ENCODE measurements at places on chromosomes 1 and 21.

DNA sequence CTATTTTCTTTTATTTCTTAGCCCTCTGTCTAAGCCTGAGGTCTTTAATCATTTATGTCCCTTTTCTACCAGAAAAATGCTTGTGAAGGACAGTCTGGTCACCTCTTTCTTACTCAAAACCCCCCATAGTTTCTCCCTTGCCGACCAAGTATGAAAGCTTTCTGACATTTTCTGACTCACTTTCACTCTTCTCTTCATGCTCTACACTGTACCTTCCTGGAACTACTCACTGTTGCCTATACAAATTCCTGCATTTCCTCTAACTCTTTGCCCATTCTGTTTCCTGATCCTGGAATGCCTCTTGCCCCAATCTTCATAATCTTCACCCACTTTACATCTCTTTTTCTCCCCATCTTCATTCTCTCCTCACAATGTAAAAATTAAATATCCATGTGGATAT lies 380.0 kb downstream of the HHIPL2 start:
- DNase-seq: no peak

DNA sequence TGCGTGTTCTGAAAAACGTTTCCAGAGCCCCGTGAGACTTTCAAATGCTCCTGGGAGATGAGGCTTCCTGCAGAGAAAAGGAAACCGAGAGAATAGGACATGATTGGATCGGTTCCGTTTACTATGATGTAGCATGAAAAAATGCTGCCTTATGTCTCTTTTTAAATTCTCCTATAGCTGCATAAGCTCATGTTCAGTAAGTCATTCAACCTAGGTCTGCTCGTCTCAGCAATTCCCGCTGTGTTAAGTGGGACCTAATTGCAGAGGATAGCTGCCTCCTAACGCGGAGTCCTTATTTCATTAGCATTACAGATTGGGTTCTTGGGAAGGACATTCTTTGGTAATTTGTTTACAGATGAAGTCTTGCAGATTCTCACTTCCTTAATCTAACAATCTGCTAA lies 165.3 kb downstream of the GALNT2 start:
- DNase-seq: no peak

- no peak for DNase-seq
Measured at GRCh38 chr1:56149761-56150160, 429.6 kb downstream of the PLPP3 start.

DNA sequence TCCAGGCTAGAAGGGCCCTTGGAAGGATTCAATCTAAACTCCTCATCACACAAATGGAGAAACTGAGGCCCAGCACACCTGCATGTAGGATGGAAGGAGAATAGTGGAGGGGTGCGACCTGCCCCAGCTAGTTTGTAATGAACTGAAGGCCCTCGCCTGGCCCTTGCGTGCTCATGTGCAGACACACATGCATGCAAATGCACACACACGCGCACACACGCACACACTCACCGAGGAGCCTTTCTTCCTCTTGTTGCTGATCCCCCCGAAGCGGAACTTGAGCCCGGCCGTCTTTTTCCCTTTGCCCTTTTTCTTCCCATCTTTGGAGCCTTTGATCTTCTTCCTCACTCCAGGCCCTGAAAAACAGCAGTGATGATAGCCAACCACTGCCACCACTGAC lies 27.9 kb downstream of the CHD5 start:
- DNase-seq: no peak

DNA sequence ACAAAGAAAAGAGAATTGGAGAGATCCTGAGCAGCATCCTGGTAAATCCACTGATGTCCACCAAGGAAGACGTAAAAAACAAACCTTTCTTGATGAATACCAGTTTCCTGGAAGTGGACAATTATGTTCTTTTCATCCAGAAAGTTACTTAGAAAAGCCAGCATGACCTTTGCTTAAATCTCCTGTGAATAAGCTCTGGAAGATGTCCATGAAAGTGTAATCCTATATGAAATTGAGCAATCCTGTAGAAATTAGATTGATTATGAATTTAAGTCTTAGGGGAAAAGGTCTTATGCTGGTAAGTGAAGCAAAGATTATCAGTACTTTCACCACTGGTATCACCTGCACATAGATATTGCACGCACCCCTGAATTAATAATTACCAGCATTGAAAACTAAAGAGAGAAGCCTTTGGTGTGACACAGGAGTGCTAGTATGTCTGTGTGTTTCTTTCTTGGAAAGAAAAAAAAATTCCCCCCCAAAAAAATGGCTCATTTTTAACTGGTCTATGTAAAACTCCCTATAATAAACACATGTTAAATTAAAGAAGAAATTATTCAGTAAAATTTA lies 164.5 kb upstream of the LHX8 start:
- no peak for DNase-seq

DNA sequence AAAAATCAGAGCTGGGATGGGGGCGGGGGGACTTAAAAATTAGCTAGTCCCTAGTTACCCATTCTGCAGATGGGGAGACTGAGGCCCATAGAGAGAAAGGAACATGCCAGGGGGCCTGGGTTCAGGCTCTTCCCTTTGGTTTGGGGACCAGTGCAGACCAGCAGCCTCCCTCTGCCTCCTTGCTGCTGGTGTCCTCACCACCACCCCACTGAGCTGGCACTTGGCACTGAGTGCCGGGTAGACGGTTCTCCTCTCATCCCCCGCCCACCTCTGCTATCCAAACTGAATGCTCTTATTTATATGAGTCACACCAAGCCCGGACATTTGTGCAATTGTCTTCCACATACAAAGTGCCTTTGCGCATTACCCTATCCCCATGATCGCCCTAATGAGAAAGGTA lies 39.2 kb downstream of the CAMK2N1 start:
- peak; percentile 13 for DNase-seq

DNA sequence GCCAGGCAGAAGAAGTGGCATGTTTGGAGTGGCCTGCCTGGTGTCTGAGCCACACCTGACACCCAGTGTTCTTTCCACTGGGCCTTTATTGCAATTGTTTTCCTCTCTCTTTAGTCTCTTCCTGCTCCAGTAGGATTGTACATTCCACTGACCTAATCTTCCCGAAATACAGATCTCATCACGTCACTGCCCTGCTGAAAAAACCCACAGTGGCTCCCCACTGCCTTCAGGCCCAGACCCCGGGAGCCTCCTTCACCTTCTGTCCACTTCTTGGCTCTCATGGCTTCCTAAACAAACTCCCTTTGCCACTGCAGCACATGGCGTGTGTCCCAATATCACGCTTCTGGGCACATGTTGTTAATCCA lies 25.3 kb upstream of the ATP5PO start:
- DNase-seq: no peak

GRCh38 chr1:115706587-115707425 lies 61.7 kb downstream of the CASQ2 start:
- DNase-seq: no peak

GRCh38 chr21:36551731-36552433 lies 72.0 kb upstream of the CLDN14 start:
- no peak for DNase-seq

DNA sequence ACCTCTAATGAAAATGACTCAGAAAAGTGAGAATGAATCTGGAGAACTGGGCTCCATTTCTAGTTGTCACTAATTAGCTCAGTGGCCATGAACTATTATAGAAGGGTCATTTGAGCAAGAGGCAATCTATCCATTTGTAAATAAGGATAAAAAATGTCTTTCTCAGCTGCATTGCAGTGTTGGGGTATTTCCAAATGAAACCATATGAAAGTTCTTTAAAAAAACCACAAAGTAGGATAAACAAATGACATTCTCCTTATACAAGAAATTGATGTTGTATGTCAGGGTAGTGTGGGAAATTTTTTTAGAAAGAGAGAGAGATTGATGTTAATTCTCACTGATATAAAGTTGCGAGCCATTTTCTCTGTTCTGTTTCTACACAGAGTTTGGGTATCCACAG lies 26.0 kb downstream of the FMO3 start:
- no peak for DNase-seq

- DNase-seq: no peak
Measured at GRCh38 chr1:50123071-50123470, 14.4 kb downstream of the ELAVL4 start.

GRCh38 chr21:45637883-45638282 lies 5.6 kb upstream of the PCBP3 start:
- DNase-seq: peak; percentile 57

- DNase-seq: no peak
Measured at GRCh38 chr1:202642619-202643291, 67.5 kb downstream of the SYT2 start.

DNA sequence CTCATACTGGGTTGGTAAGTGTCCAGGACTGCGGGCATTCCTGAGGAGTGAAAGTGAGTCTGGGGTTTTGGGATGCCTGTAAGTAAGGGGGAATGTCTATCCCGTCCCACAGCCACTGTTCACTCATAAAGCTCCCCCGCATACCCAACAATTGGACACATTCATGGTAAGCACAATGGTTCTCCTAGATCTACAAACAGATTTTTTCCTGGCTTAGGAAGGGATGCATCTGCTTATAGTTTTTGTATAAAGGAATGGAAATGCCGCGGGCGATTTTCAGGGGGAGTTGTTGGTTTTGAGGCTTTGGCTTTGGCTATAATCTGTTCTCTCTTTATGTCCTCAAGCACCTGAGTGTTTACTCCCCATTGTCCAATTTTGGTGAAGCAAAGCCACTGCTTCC lies 7.1 kb downstream of the ERVH48-1 start:
- DNase-seq: no peak

GRCh38 chr1:204950353-204951001 lies 79.8 kb downstream of the NFASC start:
- no peak for DNase-seq

Data from activated effector memory CD4-positive, alpha-beta T cell treated with anti-CD3 and anti-CD28 coated beads, Interleukin-2, amount 50 U/mL, for 16 hours (primary cell).